ENCODE measurements at places on chromosomes 3 and 15.

DNA sequence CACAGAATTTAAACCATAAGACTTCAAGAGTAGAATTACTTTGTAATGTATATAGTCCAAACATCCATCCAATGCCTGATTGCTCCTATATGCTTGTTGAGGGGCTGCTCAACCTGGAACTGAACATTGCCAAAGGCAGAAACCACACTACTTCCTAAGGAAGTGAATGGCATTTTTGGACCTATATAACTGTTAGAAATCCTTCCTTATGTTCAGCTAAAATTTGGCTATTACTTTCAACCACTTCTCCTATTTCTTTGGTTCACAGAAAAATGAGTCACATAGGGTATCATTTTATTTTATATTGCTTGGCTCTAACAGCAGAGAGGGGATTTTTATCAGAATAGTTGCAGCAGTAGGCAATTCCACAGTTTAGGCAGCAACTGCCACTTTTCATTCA lies 342.1 kb downstream of the SLC9A9 start:
- DNase-seq = no peak

DNA sequence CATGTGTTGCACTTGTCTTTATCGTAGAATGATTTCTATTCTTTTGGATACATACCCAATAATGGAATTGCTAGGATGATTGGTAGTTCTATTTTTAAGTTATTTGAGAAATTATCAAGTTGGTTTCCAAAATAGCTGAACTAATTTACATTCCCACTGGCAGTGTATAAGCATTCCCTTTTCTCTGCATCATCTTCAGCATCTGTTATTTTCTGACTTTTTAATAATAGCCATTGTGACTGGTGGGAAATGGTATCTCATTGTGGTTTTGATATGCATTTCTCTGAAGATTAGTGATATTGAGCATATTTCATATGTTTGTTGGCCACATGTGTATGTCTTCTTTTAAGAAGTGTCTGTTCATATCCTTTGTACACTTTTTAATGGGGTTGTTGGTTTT lies 81.7 kb upstream of the NUDT16 start:
- DNase-seq = no peak

DNA sequence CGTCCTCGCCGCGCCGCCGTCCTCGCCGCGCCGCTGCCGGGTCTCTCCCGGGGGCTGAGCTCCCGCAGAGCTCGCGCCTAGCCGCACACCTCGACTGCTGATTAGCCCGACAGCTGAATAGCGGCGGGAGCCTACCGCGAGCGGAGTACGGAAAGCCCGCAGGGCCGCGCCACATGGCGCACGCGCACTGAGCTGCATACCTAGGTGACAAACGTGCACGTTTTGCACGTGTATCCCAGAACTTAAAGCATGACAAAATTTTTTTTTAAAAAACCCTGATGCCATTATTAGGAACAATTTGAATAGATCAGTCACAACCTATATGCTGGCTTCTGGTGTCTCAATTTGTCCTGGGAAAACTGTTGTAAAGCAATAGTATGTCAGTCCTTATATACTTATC lies at the start of gene GOLGA8A:
GOLGA8A (minus strand) TSS at position 122 of the 400 bp plus-strand sequence. CDS start 48,117 bp downstream, outside the sequence.
- peak; percentile 83 for DNase-seq

DNA sequence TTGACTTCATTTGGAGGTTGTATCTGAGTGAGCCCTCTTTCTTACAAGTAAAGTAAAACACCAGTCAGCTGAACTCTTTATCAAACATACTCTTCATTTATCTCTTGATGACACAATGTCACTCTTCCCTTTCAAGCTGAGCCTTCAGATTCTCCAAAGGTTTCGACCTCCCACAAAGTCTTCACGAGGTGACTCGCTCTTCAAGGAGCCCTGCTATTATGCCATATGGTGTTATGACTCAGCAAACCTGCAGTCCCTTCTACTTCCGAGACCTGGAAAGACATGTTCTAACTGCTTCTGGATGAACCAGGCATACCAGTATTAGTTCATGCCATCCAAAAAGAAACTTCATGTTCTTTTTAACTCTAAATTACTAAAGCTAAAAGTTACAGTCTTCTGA lies 23.1 kb downstream of the AADAC start:
- no peak for DNase-seq

GRCh38 chr15:48823237-48823636 lies 12.4 kb upstream of the CEP152 start:
- no peak for DNase-seq

GRCh38 chr3:119632216-119632615 lies 28.2 kb downstream of the POPDC2 start:
- no peak for DNase-seq

DNA sequence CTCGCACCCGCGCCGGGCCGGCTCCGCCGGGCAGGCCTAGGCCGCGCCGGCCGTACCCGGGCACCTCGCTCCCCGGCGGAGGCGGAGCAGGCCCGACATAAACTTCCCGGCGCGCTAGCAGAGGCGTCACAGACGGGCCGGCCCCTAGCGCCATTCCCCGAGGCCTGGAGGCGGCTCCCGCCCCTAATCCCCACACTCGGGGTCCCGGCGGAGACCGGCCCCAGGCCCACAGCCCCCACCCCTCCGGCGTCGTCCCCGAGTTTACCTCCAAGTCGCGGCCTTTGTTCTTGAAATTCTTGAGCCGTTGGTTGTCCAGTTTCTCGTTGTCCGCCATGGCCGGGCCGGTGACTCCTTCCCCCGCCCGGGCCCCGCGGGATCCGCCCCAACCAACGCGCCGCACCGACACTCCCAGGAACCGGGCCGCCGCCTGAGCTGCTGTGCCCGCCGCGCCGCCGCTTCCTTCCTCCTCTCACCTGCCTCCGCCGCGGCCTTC lies 376 bp downstream of the KPNA4 start:
- peak; percentile 53 for DNase-seq
